ENCODE measurements at places on chromosomes 16 and 17.

- DNase-seq: no peak
Measured at GRCh38 chr16:48450367-48450766, 65.2 kb upstream of the SIAH1 start.

DNA sequence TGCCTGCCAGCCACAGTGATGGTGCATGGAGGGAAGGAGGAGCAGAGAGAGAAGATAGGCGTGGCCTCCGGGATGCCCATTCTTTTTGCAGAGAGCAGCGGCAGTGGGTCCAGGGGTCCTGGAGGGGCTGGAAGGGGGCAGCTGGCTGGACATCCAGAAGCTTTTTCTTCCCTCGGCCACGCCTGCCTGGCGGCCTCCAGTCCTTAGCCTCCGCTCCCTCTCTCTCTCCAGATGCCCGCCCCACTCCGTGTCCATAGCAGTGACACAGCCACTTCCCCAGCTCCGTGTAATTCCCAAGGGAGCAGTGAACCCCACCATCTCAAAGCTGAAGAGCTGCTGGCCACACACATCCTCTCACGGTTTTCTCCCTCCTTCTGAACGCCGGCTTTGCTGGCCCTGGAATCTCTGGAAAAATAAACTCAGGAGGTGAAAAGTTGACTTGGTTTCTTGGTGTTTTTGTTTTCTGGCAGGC is 26.3 kb upstream of the CDC42EP4 start:
- DNase-seq: no peak

GRCh38 chr17:59431601-59432000 is 100.1 kb downstream of the YPEL2 start:
- DNase-seq: no peak

GRCh38 chr16:83906683-83907082 is 7.8 kb downstream of the MLYCD start:
- DNase-seq: no peak

DNA sequence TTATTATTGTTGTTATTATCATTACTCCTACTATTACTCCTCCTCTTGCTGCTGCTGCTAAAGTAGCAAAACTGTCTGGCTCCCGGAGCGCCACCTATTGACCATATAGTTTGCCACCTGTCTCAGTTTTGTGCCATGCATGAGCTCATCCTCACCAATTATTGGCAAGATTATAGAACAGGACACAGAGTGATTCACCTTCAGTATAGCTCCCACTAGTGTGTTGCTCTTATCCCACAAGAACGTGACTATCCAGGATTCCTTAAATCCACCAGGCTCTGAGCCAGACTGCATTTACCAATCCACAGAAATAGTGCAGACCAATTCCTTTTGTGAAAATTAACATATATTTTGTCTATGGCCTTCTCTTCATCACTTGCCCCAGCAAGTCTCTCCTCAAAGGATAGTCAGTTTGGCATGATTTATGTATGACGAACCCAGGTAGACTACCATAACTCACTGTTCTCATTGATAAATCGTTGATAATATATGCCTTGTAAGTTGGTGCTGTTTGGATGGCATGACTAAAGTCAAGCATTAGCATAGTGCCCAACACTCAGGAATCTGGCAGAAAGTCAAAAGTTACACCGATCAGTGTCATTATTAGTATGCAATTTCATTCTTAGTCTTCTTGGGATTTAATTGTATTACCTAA is 405.5 kb upstream of the HSBP1 start:
- no peak for DNase-seq

GRCh38 chr17:77322514-77323412 is 182.0 kb downstream of the SEC14L1 start:
- DNase-seq: no peak

DNA sequence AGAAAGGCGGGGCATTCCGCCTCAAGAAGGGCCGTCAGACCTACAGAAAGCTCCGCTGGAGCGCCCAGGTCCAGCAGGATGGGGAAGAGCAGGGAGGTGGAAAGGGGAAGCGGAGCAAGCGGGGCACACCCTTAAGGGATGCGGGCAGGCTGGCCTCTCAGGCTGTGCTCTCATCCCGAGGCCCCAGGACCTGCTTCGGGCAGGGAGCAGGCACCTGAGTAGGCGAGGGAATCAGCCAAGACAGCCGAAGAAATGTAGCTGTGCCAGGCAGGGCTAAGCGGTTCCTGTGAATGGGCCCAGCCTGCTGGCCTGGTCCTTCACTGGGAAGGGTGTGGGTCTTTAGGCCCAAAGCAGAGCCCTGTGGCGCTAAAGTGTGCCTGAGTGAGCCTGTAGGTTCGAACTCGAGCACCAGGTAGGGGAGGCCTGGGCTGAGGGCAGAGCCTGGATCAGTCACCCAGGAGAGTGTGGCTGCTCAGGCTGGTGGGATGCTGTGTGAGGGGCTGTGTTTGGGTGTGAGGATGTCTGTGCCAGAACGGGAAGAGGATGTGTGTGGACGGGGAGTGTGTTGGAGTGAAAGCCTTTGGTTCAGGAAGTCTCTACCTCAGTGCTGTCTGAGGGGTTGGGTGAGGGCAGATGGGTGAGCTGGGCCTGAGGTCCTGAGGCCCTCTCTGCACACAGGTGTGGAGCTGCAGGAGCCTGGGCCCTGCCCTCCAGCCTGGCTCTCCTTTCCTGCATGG is 3.3 kb downstream of the TBX4 start:
- DNase-seq: no peak

DNA sequence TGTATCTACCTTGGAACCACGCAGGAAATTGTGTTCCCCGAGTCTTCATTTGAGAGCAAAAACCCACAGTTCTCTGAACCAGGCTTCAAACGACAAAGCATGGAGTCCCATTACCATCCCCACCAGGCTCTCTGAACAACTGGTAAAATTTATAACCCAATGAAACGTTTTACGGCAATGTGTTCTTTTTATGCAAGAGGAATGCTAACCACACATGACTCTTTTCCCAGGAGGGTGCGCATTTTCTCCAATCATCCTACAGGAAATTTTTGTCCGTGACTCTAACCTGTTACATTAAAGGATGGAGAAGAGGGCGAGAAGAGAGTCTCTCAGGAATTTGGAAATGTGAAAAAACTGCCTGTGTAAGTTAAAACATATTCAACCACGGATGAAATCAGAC is 17.8 kb downstream of the STX8 start:
- no peak for DNase-seq
